ENCODE measurements at places on chromosomes 5 and 9. TPM values are rescaled to one million over a fixed set of nuclear protein-coding genes. Genes with fewer than 3 reads are reported as not detected.

Gene C5orf63
- total RNA-seq = 0.98 TPM

GRCh38 chr9:110742741-110743371 lies 74.3 kb downstream of the MUSK start:
- no peak for DNase-seq
- no peaks in the 10 kb centered on the region for H3K27me3 ChIP-seq
- H3K4me1 ChIP-seq = peaks cover 36% of the 10 kb centered on the region
- H3K36me3 ChIP-seq = no peaks in the 10 kb centered on the region

Gene CCDC152
- 0.52 TPM for total RNA-seq

GRCh38 chr9:4997631-4998030 lies 12.6 kb downstream of the JAK2 start:
- no peak for DNase-seq
- H3K4me3 ChIP-seq = no peak overlapping the region
- H3K27me3 ChIP-seq = no peaks in the 10 kb centered on the region
- H3K27ac ChIP-seq = no peak overlapping the region

Gene ACOT12
- total RNA-seq = not detected

- no peak for DNase-seq
- H3K27me3 ChIP-seq = no peaks in the 10 kb centered on the region
- H3K27ac ChIP-seq = no peak overlapping the region
These were observed 27.4 kb downstream of the JMY start for GRCh38 chr5:79263290-79263689.

Data from esophagus muscularis mucosa (tissue), 4 donors.